ENCODE measurements at places on chromosomes 3 and 15.

- no peak for DNase-seq
These were observed 64.3 kb downstream of the TSC22D2 start for GRCh38 chr3:150472421-150472820.

DNA sequence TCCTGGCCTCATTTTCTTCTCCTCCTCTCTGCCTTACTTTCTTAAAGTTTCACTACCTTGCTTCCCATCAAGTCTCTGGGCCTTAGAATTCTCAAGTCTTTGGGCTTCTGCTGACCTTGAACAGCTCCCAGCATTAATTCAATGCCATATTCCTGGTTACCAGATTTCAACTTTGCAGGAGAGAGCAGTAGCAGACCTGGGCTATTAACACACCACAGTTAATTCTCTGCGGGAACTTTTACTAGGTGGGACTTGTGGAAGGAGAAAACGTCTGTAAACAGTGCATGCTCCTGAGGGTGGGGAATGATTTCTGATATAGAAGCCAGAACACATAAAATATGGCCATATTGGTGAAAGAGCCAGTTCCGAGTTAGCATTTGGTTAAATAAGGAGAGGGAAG is 214.6 kb downstream of the MEIS2 start:
- DNase-seq, result no peak

- no peak for DNase-seq
These were observed 119.6 kb downstream of the ABI3BP start for GRCh38 chr3:100873611-100874010.

DNA sequence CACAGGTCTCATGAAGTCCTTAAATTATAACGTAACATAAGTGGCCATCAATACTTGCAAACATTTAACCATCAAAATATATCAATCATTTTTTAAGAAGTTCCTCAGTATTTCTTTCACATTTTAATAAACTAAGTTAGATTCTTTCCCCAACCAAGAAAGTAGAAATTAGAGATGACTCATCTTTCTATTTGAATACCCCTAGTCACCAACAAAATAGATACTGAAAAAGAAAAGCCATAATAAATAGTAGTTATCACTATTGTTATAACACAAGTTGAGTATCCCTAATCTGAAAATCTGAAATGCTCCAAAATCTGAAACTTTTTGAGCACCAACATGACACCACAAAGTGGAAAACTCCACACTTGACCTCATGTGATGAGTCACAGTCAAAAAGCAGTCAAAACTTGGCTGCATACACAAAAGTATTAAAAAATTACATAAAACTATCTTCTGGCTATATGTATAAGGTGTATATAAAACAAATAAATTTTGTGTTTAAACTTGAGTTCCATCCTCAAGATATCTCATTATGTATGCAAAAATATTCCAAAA is 3.7 kb downstream of the SHQ1 start:
- no peak for DNase-seq

DNA sequence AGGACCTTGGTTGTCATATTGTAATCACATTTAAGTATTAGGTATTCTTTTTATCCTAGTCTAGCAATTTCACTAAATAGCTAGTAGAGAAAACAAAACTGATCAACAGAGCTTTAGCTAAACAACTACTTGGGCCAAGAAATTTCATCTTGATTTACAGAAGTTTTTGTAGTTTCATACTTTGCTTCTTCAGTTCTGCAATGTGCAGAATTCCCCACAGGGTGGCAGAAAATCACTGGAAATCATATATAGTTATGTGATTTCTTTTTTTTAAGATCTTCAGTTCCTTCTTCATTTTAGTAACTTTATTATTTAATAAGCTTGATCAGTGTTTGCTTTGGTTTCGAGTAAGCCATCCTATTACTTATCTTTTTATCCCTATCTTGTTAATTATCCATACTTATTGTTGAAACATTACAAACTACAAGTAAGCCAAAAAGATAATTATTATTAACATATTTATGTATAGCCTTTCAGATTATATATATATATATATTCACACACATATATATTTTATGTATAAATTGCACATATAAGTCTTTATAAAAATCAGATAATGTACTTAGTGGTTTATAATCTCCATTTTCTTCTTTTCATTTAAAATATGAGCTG is 2.2 kb upstream of the BNIP2 start:
- DNase-seq, result peak; percentile 84

DNA sequence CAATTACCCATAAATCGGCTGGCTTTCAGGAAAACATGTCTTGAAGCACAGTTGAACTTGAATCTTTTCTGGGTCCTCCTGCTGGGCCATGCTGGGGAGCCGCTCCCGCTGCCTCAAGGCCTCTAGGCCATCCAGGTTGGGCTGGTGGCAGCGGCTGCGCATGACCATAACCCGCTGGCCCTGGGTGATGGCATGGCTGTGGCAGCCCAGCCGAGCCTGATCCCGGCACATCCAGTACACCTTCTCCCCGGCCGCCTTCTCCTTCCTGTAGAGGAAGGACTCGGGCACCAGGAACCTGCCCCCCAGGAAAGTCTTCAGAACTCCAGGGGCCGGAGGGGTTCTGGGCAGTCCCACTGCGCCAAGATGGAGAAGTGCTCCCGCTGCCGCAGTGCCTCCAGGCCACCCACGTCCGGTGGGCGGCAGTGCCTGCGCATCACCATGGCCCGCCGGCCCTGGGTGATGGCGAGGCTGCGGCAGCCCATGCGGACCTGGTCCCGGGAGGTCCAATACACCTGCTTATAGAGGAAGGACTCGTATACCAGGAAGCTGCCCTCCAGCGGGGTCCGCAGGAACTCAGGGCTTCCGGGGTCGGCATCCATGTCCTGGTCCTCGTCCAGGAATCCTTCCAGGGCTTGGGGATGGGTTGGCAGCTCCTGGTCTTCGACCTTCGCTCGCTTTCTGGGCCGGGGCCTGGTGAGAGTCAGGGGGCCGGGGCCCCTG is 84.3 kb upstream of the FXR1 start:
- no peak for DNase-seq

- no peak for DNase-seq
These were observed 528.4 kb upstream of the SEMA6D start for GRCh38 chr15:47188758-47189507.

- no peak for DNase-seq
These were observed 919.2 kb downstream of the ROBO1 start for GRCh38 chr3:78848392-78849288.

DNA sequence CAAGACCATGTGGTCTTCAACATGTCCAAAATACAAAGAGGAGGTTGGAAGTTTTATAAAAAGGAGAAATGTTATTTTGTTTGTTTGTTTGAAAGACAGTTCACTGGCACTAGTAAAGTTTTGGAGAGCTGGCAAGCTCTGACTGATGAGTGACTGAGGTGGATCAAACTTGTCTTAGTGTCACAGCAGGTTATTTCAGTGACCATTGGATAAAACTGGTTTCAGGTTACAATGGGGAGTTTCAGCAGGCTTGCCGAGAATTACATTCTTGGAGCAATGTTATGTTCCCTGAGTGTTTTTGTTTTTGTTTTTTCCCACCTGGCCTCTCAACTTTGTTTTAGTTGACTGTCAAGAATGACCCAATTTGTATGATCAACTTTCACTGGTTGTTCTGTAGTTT is 414.5 kb upstream of the ARHGEF26 start:
- no peak for DNase-seq

GRCh38 chr15:101089579-101090427 is 162.0 kb downstream of the CHSY1 start:
- no peak for DNase-seq

DNA sequence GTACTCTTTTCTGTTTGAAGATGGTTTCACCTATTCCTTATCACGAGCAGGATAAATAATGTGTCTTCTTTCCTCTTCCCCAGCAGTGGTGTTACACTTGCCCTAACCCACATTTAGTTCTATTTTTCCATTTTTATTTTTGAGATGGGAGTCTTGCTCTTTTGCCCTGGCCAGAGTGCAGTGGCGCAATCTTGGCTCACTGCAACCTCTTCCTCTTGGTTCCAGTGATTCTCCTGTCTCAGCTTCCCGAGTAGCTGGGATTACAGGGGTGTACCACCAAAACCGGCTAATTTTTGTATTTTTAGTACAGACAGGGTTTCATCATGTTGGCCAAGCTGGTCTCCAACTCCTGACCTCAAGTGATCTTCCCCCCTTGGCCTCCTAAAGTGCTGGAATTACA is 372.4 kb downstream of the FOXP1 start:
- no peak for DNase-seq

- DNase-seq, result no peak
These were observed 53.7 kb downstream of the PIK3CB start for GRCh38 chr3:138781012-138781470.

GRCh38 chr15:77871852-77872371 is 205.6 kb downstream of the TBC1D2B start:
- DNase-seq, result no peak

DNA sequence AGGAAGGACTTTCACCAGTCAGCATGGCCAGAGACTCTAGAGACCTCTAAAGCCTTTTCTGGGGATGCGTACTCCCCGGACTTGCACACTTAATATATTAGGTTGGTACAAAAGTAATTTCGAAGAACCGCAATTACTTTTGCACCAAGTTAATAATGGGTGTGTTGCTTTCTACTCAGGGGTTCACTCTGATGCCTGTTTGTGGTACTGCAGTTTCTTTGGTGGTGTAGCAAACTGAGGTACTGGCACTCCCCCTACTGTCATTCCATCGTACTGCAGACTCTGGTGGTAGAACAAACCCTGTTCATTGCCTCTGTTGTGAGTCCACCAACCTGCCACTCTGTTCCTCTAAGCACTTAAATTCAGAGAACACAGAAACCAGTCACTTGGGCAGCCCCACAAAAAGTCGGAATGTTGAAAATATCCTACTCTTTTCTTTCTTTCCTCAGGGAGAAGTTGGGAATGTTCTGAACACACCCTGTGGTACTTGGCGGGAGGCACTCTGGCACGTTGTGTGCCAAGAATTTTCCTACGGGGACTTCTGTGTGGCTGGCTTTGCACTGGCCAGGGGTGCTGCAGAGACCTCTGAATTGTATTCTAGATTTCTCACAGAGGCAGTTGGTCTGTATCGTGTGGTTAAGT is 46.3 kb downstream of the GABRG3 start:
- peak; percentile 11 for DNase-seq

- DNase-seq, result no peak
These were observed 15.8 kb downstream of the TBC1D21 start for GRCh38 chr15:73889053-73889761.

DNA sequence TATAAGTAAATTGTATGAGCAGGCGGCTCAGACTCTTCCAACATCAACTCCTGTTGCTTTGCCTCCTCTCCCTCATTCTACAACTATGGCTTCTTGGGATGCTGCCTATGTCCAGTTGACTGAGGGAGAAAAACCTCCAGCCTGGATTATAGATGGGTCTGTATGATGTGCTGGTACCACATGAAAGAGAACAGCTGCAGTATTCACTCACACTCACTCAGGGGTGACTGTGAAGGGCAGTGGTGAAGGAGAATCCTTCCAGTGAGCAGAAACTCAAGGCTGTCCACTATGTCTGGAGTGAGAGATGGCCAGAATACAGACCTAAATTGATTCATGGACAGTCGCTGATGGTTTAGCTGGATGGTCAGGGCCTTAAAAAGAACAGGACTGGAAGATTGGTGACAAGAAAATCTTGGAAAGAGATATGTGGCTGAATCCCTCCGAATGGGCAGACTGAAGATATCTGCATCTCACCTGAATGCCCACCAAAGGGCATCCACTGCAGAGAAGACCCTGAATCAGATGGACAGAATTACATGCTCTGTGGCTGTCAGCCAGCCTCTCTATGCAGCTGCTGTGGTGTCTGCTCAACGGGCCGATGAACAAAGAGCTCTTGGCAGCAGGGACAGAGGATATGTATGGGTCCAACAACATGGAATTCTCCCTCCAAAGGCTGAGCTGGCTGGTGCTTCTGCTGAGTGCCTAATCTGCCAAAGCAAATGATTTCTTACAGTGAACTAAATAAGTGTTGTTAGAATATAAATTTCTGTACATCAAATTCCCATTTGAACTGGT is 1.9 kb upstream of the BCL2L10 start:
- DNase-seq, result no peak

DNA sequence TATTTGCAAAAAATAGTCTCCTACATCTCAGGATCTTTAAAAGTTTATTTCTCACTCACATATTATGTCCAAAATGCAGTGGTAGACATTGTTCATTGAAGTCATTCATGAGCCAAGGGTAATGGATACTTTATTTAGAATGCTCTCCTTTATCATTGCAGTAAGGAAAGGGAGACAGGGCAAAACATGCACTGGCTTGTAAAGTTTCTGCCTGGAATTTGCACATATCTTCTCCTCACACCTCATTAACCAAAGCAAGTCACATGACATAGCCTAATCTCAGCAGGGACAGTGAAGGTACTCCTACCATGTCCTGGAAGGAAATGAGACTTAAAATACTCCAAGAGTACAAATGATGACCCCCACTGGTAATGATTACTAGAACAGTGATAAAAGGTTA is 333.7 kb upstream of the EPHA3 start:
- no peak for DNase-seq

DNA sequence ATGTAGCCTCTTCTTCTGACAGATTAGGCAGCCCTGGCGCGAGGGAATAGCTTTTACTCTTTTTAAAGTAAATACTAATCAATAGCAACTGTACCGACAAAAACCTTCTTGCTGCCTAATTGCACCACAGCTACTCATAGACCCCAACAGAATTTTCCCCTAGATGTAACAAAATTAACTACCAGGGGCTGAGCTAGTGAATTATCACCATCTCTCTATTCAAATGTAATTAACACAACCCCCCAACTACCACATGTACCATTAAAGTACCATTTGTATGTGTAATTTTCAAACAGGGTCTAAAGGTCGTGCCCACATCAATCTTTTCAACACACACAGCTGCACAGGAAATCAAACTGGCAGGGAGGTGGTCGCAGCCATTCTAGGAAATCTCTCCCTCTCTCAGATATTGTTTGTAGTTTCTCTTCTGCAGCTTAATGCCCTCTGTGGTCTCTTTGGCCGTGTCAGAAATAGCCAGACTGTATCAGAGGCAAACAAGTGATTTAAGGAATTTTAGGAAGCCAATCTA is 322.9 kb downstream of the RORA start:
- DNase-seq, result no peak

Data from adipocyte (in vitro differentiated cells).